ENCODE measurements at places on chromosomes 13 and 19.

- no peak for DNase-seq
Measured at GRCh38 chr13:111486331-111486730, 165.9 kb downstream of the TEX29 start.

- DNase-seq, result no peak
Measured at GRCh38 chr13:55263045-55263444, 1877.7 kb upstream of the PRR20A start.

DNA sequence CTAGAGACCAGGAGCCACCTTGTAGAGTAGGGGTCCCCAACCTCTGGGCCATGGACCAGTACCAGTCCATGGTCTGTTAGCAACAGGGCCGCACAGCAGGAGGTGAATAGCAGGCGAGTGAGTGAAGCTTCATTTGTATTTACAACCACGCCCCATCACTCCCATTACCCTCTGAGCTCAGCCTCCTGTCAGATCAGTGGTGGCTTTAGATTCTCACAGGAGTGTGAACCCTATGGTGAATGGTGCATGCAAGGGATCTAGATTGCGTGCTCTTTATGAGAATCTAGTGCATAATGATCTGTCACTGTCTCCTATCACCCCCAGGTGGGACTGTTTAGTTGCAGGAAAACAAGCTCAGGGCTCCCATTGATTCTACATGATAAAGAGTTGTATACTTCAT lies 303.6 kb downstream of the KCNRG start:
- DNase-seq, result no peak

DNA sequence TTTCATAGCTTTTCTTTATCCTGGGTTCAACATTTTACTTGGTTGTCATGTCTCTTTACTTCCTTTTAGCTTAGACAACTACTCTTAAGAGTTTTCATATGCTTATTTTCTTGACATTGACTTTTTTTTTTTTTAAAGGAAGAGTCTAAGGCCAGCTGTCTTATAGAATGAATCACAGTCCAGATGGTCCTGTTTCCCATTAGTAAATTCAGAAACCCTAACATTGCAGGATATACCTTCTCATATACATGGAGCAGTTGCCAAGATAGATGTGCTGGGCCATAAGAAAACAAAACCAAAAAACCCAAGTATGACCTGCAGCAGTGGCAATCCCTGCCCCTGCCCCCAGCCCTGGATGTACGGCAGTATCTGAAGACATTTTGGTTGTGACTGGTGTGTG lies 72.8 kb downstream of the COG3 start:
- no peak for DNase-seq

DNA sequence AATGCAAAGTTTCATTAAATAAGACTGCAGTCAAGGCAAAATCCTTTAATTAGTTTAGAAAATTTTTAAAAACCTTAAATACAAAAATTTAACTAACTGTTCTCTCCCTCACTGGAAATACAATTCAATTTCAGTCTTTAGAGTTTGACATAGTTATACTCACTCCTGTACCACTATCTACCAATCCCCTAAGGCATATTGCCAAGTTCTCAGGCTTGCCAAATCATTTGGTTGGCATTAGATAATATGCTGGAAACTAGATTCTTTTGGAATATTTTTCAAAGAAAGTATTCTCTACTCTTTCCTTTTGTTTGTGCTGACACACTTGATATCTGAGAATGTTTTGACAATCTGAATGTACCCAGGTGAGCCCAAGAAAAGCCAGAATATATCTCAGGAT lies 77.2 kb downstream of the TSC22D1 start:
- no peak for DNase-seq
